ENCODE measurements at places on chromosomes 4 and X. TPM values are rescaled to one million over a fixed set of nuclear protein-coding genes. Genes with fewer than 3 reads are reported as not detected.

DNA sequence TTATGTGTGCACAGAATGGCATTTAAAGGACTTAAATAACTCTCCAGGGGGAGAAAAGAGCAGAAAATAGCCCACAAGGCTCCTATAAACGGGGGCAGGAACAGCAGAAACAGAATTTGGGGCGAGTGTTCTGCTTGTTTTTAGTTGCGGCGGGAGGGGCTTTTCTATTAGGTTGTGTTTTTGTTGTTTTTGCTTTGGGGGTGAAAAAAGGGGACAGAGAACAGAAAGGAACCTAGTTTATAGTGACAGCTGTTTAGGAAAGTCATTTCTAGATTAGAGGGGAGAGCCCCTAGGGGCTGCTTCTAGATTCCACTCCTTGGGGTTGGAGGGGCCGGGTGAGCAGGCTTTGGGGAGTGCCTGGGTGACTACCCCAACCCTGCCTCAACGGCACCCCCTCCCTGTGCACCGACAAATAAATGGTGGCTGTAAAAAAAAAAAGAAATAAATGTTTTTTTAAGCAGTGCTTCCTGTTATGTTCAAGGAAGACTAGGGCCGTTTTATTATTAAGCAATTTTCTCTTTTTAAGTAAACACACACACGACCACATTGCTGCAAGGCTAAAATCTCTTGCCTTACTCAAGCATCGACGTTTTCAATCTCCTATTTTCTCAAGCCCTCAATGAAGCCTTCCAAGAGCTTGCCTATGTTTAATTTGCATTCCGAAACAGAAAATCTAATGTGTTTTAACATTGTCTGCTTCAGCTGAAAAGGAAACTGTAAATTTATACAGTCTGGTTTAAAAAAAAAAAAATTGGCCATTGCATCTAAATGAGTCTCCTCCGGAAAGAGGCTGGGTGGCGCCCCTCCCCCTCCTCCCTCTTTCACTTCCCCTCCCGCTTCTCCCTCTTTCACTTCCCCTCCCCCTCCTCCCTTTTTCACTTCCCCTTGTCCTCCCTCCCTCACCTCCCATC lies 123.3 kb upstream of the TBL1X start:
- peak overlapping the region; percentile 7 for H3K4me3 ChIP-seq
- no peaks in the 10 kb centered on the region for H3K36me3 ChIP-seq
- H3K27ac ChIP-seq: peak overlapping the region; percentile 81
- peaks cover 17% of the 10 kb centered on the region for H3K4me1 ChIP-seq
- peak; percentile 68 for DNase-seq

- H3K27me3 ChIP-seq: no peaks in the 10 kb centered on the region
- H3K36me3 ChIP-seq: peaks cover 54% of the 10 kb centered on the region
- no peak overlapping the region for H3K4me3 ChIP-seq
- no peak overlapping the region for H3K27ac ChIP-seq
Measured at GRCh38 chr4:78581618-78582017, 30.0 kb downstream of the ANXA3 start.

XKRX gene
- total RNA-seq: not detected

ERAS gene
- not detected for total RNA-seq

CTAG2 gene
- total RNA-seq: not detected

GRCh38 chr4:85409251-85409650 lies 65.7 kb upstream of the ARHGAP24 start:
- H3K4me3 ChIP-seq: no peak overlapping the region
- no peak overlapping the region for H3K27ac ChIP-seq
- no peak for DNase-seq
- no peaks in the 10 kb centered on the region for H3K27me3 ChIP-seq
- H3K4me1 ChIP-seq: no peaks in the 10 kb centered on the region

DOK7 gene
- total RNA-seq: 0.37 TPM

GIMD1 gene
- total RNA-seq: not detected

DNA sequence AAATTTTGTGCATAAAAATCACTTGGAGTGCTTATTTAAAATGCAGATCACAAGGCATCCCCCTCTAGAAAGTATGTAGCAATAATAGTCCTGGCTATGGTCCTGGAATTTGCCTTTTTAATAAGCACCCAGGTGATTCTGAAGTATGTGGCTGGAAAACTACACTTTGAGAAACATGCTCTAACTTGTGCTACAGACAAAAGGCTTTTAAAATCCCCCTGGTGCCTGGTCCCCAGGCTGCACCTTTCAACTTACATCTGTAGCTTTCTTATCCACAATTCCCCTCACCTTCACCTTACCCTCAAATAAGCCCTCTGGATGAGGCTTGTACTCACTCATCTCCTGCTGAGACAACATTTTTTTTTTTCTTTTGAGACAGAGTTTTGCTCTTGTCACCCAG lies 21.1 kb downstream of the ART3 start:
- no peaks in the 10 kb centered on the region for H3K36me3 ChIP-seq
- no peaks in the 10 kb centered on the region for H3K27me3 ChIP-seq
- no peaks in the 10 kb centered on the region for H3K4me1 ChIP-seq
- no peak overlapping the region for H3K4me3 ChIP-seq
- no peak for DNase-seq

CSAG1 gene
- not detected for total RNA-seq

TMEM187 gene
- total RNA-seq: 4.6 TPM

- no peak overlapping the region for H3K4me3 ChIP-seq
- no peak for DNase-seq
- no peaks in the 10 kb centered on the region for H3K27me3 ChIP-seq
- no peaks in the 10 kb centered on the region for H3K36me3 ChIP-seq
- H3K4me1 ChIP-seq: no peaks in the 10 kb centered on the region
Measured at GRCh38 chrX:9327086-9327746, 137.6 kb upstream of the TBL1X start.

TRIM2 gene
- total RNA-seq: 176 TPM

RPS6KA6 gene
- total RNA-seq: 22.3 TPM

FAAH2 gene
- total RNA-seq: 7.2 TPM

GRCh38 chrX:72253686-72254085 lies 14.9 kb upstream of the ERCC6L start:
- no peak overlapping the region for H3K4me3 ChIP-seq
- no peak for DNase-seq
- no peaks in the 10 kb centered on the region for H3K4me1 ChIP-seq
- no peaks in the 10 kb centered on the region for H3K36me3 ChIP-seq

TSPAN7 gene
- 0.45 TPM for total RNA-seq

GRCh38 chr4:110165382-110166286 lies 32.8 kb downstream of the ELOVL6 start:
- H3K27me3 ChIP-seq: no peaks in the 10 kb centered on the region
- no peak overlapping the region for H3K4me3 ChIP-seq
- H3K4me1 ChIP-seq: no peaks in the 10 kb centered on the region
- peak; percentile 59 for DNase-seq
- H3K36me3 ChIP-seq: no peaks in the 10 kb centered on the region

DNA sequence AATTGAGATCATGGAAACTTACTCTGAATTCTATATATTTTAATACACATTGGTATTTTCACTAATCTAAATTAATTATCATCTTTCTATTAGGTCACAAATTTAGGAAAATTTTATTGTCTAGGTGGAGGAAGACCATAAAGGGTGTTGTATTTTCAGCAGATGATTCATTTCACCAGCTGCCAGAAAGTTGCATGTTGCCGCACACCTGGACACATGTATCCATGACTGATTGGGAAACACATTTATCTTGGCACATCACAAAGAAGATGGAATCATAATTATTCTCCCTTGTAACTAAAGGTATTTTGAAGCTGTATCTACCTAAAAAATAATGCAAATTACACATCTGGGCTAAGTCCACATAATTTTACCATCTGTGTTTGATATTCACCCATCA lies 33.1 kb downstream of the SLC7A11 start:
- no peak overlapping the region for H3K4me3 ChIP-seq
- no peak for DNase-seq
- no peak overlapping the region for H3K27ac ChIP-seq

- DNase-seq: peak; percentile 65
- H3K4me3 ChIP-seq: no peak overlapping the region
- H3K36me3 ChIP-seq: no peaks in the 10 kb centered on the region
Measured at GRCh38 chrX:13607996-13608365, 38.6 kb downstream of the EGFL6 start.

ANK2 gene
- total RNA-seq: 11.1 TPM

- H3K36me3 ChIP-seq: no peaks in the 10 kb centered on the region
- H3K4me1 ChIP-seq: no peaks in the 10 kb centered on the region
- no peak overlapping the region for H3K27ac ChIP-seq
- no peak for DNase-seq
Measured at GRCh38 chr4:158446106-158446505, 75.6 kb upstream of the RXFP1 start.

Measured in stomach (tissue), 19 donors.